Femur (tissue), 1 donor: ENCODE measurements at places on chromosomes 2 and 18.

DNA sequence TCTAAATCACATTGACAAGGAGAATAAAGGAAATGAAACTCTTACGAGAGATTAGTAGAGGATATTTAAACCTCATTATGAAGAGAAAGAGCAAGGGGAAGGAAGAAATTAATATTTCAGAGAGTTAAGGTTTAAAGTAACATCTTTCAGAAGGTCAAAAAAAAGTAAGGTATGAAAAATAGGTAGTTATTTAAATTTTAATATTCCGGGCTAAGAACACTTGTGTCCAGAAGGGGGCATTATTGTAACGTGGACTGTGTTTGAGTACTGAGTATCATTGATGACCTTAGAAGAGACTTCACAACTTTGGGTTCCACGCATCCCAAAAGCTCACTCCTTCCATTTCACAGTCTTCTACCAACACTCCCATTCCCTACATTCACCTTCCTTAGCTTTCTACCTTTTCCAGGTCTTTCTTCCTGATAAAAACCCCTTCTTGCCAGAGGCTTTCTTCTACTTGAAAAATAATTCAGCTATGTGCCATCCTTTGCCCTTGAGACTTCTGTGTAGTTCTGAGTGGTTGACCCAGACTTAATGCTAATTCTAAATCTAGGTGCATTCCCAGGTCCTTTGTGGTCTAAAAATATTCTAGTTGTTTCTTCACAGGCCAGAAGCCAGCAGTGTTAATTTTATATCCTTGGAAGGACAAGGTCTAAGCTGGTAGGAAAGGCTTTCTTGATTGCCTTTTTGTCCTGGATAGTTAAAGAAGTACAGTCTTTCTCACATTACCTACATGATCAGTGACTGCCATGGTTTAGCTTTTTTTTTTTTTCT, 16.5 kb downstream of the DYNC1I2 start:
- DNase-seq, result no peak

- no peak for DNase-seq
These were observed 1.2 kb downstream of the ME2 start for GRCh38 chr18:50880119-50880465.

- no peak for DNase-seq
These were observed 210.9 kb downstream of the TWIST2 start for GRCh38 chr2:239058766-239059165.

GRCh38 chr2:136223274-136223673, 105.3 kb upstream of the CXCR4 start:
- no peak for DNase-seq

- no peak for DNase-seq
These were observed 43.0 kb downstream of the WDSUB1 start for GRCh38 chr2:159243529-159243928.
